WERI-Rb-1 (cell line): ENCODE measurements at places on chromosomes 3 and 15.
A peak's percentile ranks its signal among the peaks of the same experiment; 100 is the strongest.

GRCh38 chr3:188680189-188680588 lies 491.6 kb upstream of the TPRG1 start:
- no peak for DNase-seq

GRCh38 chr3:33886015-33886414 lies 87.6 kb downstream of the PDCD6IP start:
- DNase-seq = no peak

- DNase-seq = no peak
These were observed 588.8 kb downstream of the MAGI1 start for GRCh38 chr3:65449841-65450428.

DNA sequence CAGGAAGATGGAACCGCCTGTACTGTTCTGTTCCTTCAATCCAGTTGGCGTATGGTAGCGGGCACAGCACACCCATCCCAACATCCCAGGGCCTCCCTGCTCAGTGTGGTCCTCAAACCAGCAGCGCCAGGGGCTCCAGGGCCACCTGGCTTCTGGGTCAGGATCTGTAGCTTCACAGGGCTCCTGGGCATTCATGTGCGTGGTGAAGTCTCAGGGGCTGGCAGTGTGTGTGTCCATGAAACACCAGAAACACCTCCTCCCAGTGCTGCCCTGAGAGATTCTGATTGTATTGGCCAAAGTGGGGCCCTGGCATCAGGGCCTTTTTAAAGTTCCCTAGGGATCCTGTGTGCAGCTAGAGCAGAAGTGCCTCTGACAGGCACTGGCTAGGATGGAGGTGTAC lies 42.1 kb downstream of the ABTB1 start:
- DNase-seq = no peak

- DNase-seq = no peak
These were observed 484.5 kb downstream of the TAFA4 start for GRCh38 chr3:68447885-68448284.

DNA sequence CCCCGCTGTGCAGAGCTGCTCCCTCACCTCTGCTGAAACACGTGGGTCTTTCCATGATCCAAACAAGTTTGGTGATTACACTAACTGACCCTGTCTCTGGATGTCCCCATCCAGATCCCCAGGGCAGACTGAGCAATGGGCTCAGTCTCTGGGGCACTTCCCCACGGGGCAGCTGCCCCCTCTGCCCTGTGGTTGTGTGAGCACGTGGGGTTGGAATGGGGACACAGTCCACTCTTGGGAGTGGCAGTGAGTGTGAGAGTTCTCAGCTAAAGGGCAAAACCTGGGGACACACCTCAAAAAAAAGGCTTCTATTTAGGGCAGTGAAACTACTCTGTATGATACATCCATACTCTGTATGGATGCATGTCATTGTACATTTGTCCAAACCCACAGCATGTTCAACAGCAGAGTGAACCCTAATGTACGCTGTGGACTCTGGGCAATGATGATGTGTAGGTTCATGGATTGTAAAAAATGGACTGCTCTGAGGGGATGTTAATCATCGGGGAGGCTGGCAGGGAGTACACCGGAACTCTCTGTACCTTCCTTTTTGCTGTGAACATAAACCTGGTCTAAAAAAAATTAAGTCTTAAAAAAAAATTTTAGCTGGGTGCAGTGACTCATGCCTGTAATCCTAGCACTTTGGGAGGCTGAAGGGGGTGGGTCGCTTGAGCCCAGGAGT lies 49.9 kb upstream of the BLM start:
- no peak for DNase-seq

- DNase-seq = no peak
These were observed 110.0 kb downstream of the DGKG start for GRCh38 chr3:186251948-186252619.

DNA sequence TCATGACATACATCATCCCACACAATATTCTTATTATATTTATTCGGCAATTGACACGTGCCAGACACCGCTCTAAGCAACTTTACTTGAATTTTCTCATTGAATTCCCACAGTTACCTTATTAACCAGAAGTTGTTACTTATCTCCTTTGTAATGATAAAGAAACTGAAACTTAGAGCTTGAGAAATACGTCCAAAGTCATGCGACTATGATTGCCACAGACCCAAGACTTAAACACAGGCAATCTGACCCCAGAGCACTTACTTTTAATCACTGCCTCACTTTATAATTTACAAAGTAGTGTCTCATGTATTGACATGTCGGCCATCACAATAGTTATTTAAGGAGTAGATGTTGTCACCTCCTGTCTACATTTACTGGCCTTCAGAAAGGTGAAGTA lies 64.7 kb downstream of the ATP13A4 start:
- DNase-seq = no peak

DNA sequence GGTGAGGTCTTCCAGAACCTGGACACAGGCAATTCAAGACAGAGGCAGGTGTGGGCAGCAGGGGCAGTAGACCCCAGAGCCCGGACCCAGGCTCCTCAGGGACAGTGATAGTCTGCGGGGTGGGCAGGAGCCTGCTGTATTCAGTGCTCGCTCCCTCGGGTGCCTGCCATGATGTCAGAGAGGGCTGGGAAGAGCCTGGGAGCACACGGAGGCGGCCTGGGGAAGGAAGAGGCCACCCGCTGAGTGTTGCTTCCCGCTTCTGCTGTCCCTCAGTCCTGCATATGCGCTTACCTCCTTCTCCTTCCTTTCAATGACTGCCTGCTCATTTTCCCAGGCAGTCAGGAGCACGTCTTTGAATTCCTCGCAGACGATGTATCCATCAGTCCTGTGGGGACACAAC lies 22.8 kb downstream of the TMEM43 start:
- no peak for DNase-seq

GRCh38 chr3:102480139-102480538 lies 45.3 kb downstream of the ZPLD1 start:
- DNase-seq = no peak

- no peak for DNase-seq
These were observed 106.6 kb upstream of the SLC6A6 start for GRCh38 chr3:14295801-14296200.

GRCh38 chr15:59917504-59918157 lies 86.5 kb upstream of the FOXB1 start:
- DNase-seq = peak; percentile 87

GRCh38 chr3:70096376-70097066 lies 97.0 kb downstream of the SAMMSON start:
- DNase-seq = no peak

DNA sequence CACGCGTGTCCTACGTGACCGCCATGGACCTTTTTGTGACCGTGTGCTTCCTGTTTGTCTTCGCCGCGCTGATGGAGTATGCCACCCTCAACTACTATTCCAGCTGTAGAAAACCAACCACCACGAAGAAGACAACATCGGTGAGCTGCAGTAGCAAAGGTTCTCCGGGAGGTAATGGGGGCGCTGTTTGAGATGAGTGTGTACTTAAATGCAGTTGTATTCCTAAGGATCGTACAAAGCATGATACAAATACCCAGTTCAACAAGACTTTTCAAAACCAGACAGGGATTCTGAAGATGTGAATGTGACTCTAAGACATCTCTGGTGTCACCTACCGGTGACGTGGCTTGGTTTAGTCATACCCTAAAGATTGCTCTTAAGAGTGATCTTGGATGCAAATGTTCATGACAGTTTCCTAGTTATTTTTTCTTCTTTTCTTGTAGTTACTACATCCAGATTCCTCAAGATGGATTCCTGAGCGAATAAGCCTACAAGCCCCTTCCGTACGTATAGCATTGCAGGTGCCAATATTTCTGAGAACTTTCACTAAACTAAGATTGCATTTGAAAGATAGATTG lies 556.6 kb downstream of the GABRG3 start:
- DNase-seq = no peak

- DNase-seq = no peak
These were observed 58.0 kb downstream of the UMPS start for GRCh38 chr3:124788254-124788745.

GRCh38 chr3:188553569-188553968 lies 399.6 kb downstream of the LPP start:
- DNase-seq = no peak

DNA sequence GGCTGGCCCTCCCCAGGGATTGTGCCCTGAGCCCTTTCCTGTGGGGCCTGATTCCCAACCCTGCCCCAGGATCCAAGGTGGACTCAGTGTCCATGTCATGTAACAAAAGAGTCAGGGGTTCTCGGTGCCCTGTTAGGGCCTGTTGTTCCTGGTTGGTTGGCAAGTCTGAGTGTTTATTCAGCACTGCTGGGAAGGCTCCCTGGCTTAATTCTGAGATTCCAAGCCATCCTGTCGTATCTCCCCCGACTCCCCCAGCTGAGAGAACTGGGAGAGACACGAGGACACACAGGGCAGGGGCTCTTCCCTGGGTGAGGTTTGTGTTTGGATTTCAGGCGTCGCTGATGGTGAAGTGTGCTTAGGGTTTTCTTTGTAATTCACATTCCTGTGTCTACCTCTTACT lies 78.3 kb downstream of the EEFSEC start:
- DNase-seq = no peak

DNA sequence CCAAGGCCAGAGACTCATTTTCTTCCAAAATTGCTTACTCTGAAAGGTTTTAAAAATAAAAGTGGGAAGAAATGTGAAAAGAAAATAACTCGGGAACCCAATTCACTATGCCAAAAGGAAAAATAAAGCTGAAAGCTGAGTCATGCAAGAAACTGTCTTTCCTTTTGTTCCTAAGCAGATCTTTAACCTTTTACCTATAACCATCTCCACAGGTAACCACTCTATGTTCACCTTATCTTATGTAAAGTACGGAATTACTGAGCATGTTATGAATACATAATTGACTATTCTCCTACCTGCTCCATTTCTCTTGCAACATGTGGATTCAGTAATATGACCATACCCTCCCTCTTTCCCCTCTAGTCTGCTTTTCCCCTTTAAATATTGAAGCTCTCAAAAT lies 62.0 kb downstream of the MINDY4B start:
- DNase-seq = no peak

- DNase-seq = peak; percentile 19
These were observed 16.7 kb downstream of the C2CD4A start for GRCh38 chr15:62083194-62084154.

- no peak for DNase-seq
These were observed 67.7 kb downstream of the CERS3 start for GRCh38 chr15:100461049-100461448.

DNA sequence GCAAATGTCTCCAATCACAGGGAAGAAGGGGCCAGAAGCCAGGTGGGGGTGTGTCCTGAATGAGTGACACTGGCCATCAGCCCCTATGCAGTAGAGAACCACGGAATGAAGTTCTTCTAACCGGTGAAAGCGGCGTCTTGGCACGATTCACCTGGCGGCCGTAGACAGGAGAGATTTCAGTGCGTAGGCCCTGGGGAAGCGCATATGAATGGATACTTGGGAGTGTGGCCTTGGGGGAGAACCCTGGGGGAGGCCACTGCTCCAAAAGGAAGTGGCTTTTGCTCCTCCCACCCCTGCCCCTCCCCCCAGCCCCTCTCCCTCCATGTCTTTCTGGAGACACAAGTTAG lies 43.6 kb downstream of the RBPMS2 start:
- no peak for DNase-seq

- DNase-seq = no peak
These were observed 355.5 kb downstream of the OCA2 start for GRCh38 chr15:27743638-27744037.

- DNase-seq = peak; percentile 68
These were observed 557.2 kb downstream of the EPHB1 start for GRCh38 chr3:135352213-135352612.

- peak; percentile 87 for DNase-seq
These were observed 5.1 kb downstream of the INSYN1 start for GRCh38 chr15:73747847-73748590.

DNA sequence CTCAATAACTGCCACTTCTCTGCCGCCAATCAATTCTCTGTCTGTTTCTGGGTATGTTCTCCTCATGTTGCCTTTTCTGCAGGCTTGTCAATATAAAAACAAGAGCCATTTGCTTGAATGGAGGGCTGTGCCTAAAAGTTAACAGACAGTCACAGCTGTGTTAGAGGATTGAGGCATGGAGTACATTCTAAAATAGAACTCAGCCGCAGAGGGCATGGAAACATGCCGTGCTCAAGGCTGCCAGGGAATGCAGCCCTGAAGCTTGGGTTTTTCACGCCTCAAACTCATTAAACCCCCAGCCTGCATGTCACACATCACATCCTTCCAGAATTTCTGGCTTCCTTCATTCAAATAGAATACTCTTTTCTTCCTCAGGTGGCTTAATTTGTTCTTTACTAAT lies 166.6 kb downstream of the TPRG1 start:
- DNase-seq = no peak

DNA sequence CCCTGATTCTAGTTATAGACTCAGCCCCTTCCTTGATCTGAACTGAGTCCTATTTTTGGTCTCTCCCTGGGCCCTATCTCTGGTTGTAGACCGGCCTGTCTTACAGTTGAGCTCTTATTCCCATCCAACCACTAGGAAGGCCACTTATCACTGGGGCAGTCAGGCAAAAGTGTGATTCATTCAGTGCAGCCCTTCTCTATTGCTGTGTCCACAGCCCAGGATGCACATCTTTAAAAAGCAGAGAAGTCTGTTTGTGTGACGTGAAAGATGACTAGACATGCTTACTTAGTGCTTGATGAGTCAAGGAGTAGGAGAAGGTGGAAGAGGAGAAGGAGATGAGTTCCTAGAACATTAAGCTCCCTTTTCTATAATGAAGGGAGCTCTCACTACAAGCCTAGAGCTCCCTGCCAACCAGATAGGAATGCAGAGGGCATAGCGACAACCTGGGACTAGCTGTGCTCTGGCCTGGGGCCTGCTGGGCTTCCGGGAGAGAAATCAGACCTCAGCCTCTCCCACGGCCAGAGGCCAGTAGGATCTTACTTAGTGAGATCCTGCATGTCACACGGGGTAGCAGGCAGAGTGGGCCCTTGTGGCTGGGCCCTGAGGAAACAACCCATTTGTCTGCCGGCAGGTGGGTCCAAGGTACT lies 25.7 kb downstream of the INSYN1 start:
- DNase-seq = no peak
